ENCODE measurements at places on chromosomes 2 and 18.

DNA sequence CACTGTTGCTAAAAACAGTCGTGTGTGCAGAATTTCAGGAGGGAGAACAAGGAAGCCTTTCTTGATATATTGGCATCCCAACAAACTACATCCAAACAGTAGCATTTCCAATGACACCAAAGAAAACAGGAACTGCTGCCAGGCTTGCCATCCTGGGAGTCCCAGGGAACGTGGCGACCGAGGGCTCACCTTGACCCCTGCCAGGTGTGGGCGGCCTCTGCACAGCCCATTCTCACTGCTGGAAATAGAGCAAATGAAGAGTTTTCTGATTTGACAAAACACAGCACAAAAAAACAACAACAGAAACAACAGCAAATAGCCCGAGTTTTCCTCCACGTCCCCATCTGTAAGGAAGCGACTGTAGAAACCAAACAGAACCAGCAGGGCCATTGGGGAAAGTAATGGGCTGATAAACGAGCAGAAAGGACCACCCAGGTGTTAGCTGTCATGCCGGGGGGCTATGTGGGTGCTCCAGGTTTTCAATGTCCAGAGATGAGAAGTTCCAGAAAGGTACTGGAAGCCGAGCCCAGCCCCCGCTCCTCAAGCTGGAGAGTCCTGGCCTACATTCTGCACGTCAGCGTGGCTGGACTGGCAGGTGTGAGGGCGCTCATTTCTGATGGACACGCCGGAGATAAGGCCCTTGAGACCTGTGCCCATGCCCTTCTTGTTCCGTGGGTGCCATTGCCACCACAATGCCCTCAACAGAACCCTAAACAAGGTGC is 80.8 kb downstream of the TWIST2 start:
- H3K4me3 ChIP-seq: no peak overlapping the region
- H3K36me3 ChIP-seq: no peaks in the 10 kb centered on the region
- no peak overlapping the region for H3K27ac ChIP-seq
- DNase-seq: no peak
- H3K4me1 ChIP-seq: no peaks in the 10 kb centered on the region

GRCh38 chr18:3025544-3025943 is 12.6 kb upstream of the LPIN2 start:
- no peak overlapping the region for H3K4me3 ChIP-seq
- H3K27me3 ChIP-seq: no peaks in the 10 kb centered on the region
- H3K36me3 ChIP-seq: no peaks in the 10 kb centered on the region
- no peak overlapping the region for H3K27ac ChIP-seq
- DNase-seq: no peak

GRCh38 chr18:12879840-12880540 is 4.0 kb downstream of the PTPN2 start:
- H3K27me3 ChIP-seq: no peaks in the 10 kb centered on the region
- H3K36me3 ChIP-seq: peaks cover 12% of the 10 kb centered on the region
- DNase-seq: no peak
- peak overlapping the region; percentile 97 for H3K4me3 ChIP-seq
- peaks cover 56% of the 10 kb centered on the region for H3K4me1 ChIP-seq
- peak overlapping the region; percentile 96 for H3K27ac ChIP-seq

DNA sequence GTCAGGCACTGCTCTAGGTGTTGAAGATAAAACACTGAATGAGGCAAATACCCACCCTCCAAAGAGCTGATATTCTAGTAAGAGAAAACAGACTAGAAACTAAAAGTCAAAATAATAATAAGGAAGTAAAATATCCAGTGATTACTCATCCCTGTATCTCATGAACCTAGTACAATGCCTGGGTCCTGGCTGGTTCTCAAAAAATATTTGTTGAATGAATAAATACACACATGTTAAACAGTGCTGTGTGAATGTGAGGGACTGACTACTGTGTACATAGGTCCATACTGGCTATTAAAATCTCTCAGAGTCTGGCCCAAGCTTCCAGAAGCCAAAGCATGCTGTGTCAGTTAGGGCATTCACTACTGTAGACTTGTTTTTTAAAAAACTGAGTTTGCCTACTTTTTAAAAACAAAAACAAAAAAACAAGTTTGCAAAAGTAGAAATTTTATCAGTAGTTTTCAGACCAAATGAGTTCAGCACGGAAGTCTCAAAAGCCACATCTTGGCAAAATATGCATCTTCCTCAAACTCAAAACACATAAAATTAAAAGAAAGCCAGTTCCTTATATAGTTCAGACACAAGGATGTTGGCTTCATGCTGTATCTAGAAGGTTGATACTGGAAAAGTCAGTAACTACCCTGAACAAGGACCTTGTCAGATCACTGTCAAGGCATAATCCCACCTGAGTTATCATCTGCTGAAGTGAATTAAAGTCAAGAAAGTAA is 136.2 kb downstream of the THADA start:
- H3K36me3 ChIP-seq: peaks cover 8% of the 10 kb centered on the region
- H3K27me3 ChIP-seq: no peaks in the 10 kb centered on the region
- H3K4me1 ChIP-seq: peaks cover 11% of the 10 kb centered on the region

DNA sequence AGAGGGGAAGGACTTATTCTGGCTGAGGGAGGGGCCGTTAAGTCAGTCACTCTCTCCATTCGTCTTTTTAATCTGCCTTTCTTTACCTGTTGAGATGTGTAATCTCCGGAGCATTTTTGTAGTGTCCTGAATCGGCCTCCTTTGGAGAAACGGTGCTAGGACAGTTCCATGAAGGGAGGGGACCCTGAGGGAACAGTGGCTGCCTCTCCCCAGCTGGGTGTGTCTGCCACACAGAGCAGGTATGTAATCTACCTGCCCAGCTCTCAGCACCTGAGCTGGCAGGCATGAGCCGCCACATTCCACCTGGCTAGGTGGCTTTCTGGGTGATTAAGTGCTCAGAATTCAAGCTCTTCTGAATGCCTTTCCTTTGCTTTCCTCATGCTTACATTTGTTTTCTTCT is 131.2 kb downstream of the WDSUB1 start:
- peaks cover 2% of the 10 kb centered on the region for H3K36me3 ChIP-seq
- H3K4me3 ChIP-seq: no peak overlapping the region
- peaks cover 13% of the 10 kb centered on the region for H3K4me1 ChIP-seq
- H3K27ac ChIP-seq: no peak overlapping the region
- DNase-seq: no peak
- H3K27me3 ChIP-seq: peaks cover 22% of the 10 kb centered on the region

- H3K4me1 ChIP-seq: no peaks in the 10 kb centered on the region
- no peak overlapping the region for H3K4me3 ChIP-seq
These were observed 62.6 kb upstream of the SLC16A14 start for GRCh38 chr2:230131366-230131765.

DNA sequence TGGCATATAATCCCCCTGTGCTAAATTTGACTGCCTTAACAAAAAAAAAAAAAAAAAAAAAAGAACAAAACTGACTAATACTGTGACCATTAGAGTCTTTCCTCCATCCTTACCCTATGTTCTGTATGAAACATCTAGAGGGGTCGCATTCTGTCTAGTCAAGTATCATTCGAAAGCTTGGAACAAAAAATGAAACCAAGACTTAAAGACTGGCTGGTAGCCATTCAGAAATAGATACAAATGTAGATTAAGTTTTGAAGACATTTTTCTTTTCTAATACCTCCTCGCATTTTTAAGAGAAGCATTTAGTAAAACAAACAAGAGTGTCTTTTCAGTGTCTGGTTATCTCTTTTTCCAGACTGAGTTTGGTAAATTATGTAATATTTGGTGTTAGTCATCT is 66.7 kb downstream of the SPATS2L start:
- peak overlapping the region; percentile 89 for H3K27ac ChIP-seq
- no peaks in the 10 kb centered on the region for H3K36me3 ChIP-seq
- peaks cover 5% of the 10 kb centered on the region for H3K27me3 ChIP-seq
- H3K4me1 ChIP-seq: peaks cover 25% of the 10 kb centered on the region

GRCh38 chr2:220687231-220687843 is 884.8 kb downstream of the EPHA4 start:
- peak; percentile 36 for DNase-seq
- H3K36me3 ChIP-seq: no peaks in the 10 kb centered on the region
- H3K4me1 ChIP-seq: peaks cover 2% of the 10 kb centered on the region
- H3K4me3 ChIP-seq: no peak overlapping the region
- no peak overlapping the region for H3K27ac ChIP-seq

GRCh38 chr2:188382107-188382506 is 90.4 kb downstream of the GULP1 start:
- no peaks in the 10 kb centered on the region for H3K36me3 ChIP-seq
- no peak overlapping the region for H3K4me3 ChIP-seq
- peaks cover 3% of the 10 kb centered on the region for H3K4me1 ChIP-seq
- no peak overlapping the region for H3K27ac ChIP-seq
- peaks cover 5% of the 10 kb centered on the region for H3K27me3 ChIP-seq

DNA sequence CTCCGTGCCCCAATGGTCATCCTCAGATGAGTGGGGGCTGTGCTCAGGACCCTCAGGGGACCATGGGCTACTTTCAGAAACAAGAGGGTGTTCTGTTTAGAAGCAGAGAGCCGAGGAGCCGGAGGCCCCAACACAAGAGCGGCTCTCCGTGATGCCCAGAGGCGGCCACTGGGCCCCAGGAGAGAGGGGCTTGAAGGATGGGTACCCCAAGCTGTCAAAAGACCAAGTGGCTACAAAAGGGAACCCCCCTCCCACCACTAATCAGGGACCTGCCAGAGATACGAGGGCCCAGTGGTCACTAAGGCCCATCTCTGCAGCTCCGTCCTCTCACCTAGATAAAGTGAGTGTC is 93.6 kb downstream of the HDAC4 start:
- H3K4me3 ChIP-seq: no peak overlapping the region
- DNase-seq: no peak
- peaks cover 14% of the 10 kb centered on the region for H3K4me1 ChIP-seq
- no peak overlapping the region for H3K27ac ChIP-seq
- no peaks in the 10 kb centered on the region for H3K36me3 ChIP-seq

- no peak overlapping the region for H3K4me3 ChIP-seq
- H3K27me3 ChIP-seq: no peaks in the 10 kb centered on the region
- peaks cover 14% of the 10 kb centered on the region for H3K36me3 ChIP-seq
- H3K4me1 ChIP-seq: peaks cover 22% of the 10 kb centered on the region
- no peak for DNase-seq
These were observed 66.8 kb downstream of the COA5 start for GRCh38 chr2:98541489-98541888.

GRCh38 chr2:240622060-240622411 is 3.2 kb upstream of the GPR35 start:
- no peaks in the 10 kb centered on the region for H3K27me3 ChIP-seq
- H3K36me3 ChIP-seq: no peaks in the 10 kb centered on the region
- peak overlapping the region; percentile 88 for H3K27ac ChIP-seq
- no peak for DNase-seq
- peaks cover 21% of the 10 kb centered on the region for H3K4me1 ChIP-seq
- peak overlapping the region; percentile 43 for H3K4me3 ChIP-seq

GRCh38 chr2:237598468-237599208 is 8.1 kb upstream of the RAB17 start:
- no peak overlapping the region for H3K4me3 ChIP-seq
- no peaks in the 10 kb centered on the region for H3K36me3 ChIP-seq
- peak overlapping the region; percentile 97 for H3K27ac ChIP-seq
- no peak for DNase-seq

- no peak overlapping the region for H3K27ac ChIP-seq
- no peaks in the 10 kb centered on the region for H3K36me3 ChIP-seq
- DNase-seq: no peak
- H3K27me3 ChIP-seq: peaks cover 28% of the 10 kb centered on the region
- no peak overlapping the region for H3K4me3 ChIP-seq
- no peaks in the 10 kb centered on the region for H3K4me1 ChIP-seq
These were observed 461.7 kb downstream of the STK39 start for GRCh38 chr2:167785606-167786216.

- H3K27ac ChIP-seq: no peak overlapping the region
- H3K4me1 ChIP-seq: no peaks in the 10 kb centered on the region
- no peak for DNase-seq
- H3K27me3 ChIP-seq: peaks cover 7% of the 10 kb centered on the region
- H3K4me3 ChIP-seq: no peak overlapping the region
These were observed 85.5 kb upstream of the GLI2 start for GRCh38 chr2:120650022-120650644.

DNA sequence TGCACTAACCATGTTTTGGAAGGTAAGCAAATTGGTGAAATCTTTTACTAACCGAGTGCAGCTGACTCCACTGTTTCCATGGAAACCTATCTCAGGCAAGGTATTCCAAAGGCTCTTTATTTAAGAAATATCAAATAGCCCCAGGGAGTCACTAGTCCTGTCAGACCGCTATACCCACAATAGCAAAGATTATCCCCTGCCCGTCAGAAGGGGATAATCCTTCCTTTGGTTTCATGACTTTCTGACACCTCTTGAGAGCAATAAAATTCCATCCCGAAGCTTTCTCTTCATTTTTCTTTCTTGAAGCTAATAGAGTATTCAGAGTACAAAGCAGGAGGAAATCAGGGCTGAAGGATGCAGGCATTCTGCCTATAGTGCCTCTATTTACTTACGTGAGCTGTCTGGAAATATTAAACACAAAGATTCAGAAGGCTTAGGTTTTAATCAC is 34.7 kb upstream of the MAP2 start:
- H3K4me1 ChIP-seq: no peaks in the 10 kb centered on the region
- H3K4me3 ChIP-seq: no peak overlapping the region
- no peaks in the 10 kb centered on the region for H3K27me3 ChIP-seq
- no peaks in the 10 kb centered on the region for H3K36me3 ChIP-seq
- DNase-seq: no peak
- no peak overlapping the region for H3K27ac ChIP-seq

DNA sequence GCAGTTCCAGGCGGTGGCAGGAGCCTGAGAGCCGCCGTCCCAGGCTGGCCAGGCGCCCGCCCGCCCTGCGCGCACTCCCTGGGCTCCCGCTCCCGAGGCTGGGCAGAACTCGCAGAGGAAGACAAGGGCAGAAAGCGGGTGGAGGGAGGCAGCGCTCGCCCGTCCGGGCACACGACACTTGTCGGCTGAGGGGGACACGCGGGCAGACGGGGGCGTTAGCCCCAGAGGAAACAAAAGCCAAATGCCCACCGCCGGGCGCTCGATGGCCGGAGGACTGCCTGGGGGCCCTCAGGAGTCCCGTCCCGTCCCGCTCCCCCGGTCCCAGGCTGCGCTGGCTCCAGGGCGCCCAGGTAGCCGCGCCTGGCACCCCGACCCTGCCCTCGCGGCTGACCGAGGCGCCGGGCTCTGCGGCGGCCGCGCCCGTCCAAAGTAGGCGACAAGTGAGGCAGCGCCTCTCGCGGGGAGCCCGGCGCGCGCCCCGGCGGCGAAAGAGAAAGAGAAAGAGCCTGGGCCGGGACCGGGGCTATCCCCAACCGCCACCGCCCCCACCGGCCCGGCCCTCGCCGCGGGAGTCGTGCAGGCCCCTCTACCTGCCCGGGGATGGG is 491 bp downstream of the L3MBTL4 start:
- DNase-seq: no peak
- H3K27ac ChIP-seq: no peak overlapping the region
- peaks cover 16% of the 10 kb centered on the region for H3K27me3 ChIP-seq

DNA sequence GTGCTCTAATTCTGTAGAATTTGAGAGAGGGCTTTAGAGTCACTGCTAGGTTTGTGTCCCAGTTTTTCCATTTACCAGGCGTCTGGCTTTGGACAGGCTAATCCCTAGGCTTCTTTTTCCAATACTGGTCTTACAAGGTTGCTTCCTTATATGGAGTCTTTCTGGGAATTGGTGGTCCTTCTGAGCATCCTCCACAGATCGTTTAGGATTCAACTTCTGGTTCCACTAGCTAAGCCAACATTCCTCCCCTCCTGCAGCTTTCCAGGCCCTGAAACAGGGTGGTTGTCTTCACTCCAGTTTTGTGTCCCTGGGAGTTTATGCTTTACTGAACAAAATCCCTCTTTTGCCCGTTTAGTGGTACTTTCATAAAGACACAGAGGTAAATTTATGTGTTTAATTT is 170.6 kb downstream of the CERS6 start:
- H3K36me3 ChIP-seq: no peaks in the 10 kb centered on the region
- DNase-seq: no peak
- H3K4me3 ChIP-seq: no peak overlapping the region
- peaks cover 11% of the 10 kb centered on the region for H3K4me1 ChIP-seq
- H3K27ac ChIP-seq: peak overlapping the region; percentile 37
